Daoy (cell line): ENCODE measurements at places on chromosomes 1 and 21. TPM values are rescaled to one million over a fixed set of nuclear protein-coding genes. Genes with fewer than 3 reads are reported as not detected.

DNA sequence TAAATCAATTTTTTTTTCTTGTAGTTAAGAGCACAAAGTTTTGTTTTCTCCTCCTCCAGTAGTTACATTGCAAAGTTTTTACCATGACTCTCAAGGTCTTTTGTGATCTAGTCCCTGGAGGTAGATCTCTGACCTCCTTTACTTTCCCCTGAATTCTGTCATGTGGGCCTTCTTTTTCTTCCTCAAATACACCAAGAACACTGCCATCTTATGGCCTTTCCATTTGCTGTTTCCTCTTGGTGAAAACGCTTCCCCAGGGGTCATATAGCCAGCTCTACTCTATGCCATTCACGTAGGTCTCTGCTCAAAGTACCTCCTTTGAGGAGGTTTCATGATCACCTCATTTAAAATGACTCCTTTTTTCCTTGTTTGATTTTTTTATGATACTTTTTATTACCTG is 2.7 kb downstream of the DDX20 start:
- DNase-seq = no peak

DNA sequence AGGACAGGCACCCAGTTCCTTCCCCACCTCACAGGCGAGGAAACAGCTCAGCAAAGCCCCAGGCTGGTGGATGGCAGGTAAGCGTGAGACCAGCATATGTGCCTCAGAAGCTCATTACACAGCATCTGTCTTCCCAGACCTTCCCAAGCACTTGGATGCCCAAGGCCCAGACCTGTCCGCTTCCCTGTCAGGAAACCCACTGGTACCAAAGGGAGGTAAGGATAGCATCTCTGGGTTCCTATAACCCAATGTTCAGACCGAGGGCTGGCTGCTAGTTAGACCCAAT is 3.3 kb downstream of the POFUT2 start:
- no peak for DNase-seq

DNA sequence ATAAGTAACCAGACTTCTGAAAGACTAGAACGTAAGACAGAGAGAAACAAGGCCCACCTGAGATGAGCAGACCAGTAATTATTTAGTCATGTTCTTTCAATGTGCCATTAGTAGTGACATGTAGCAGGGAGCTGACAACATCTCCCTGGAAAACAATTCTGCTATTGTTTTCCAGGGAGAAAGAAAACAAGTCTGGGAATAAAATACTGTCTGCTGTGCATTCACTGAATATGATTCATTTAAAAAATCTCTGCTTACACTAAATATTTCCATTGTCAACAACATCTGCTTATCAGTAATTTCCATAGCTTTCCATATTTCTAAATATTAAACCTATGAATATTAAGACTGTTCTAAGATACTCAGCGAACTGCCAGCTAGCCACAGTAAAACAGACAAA is 80.0 kb downstream of the VCAM1 start:
- no peak for DNase-seq

Gene SPRR2A
- total RNA-seq = not detected in 2 replicates

Gene LRRIQ3
- total RNA-seq = 0.69 and 1.3 TPM in 2 replicates

Gene FNBP1L
- 35.4 and 40.7 TPM in 2 replicates for total RNA-seq

- peak; percentile 33 for DNase-seq
These were observed 57.6 kb downstream of the SIM2 start for GRCh38 chr21:36756527-36756926.

- peak; percentile 82 for DNase-seq
These were observed 11.0 kb downstream of the FAM163A start for GRCh38 chr1:179754041-179754624.

- DNase-seq = no peak
These were observed 77.3 kb downstream of the LRRC8D start for GRCh38 chr1:89898150-89898549.

GRCh38 chr1:10522322-10522860 is 47.6 kb downstream of the PEX14 start:
- no peak for DNase-seq

Gene RGS8
- total RNA-seq = not detected in 2 replicates

DNA sequence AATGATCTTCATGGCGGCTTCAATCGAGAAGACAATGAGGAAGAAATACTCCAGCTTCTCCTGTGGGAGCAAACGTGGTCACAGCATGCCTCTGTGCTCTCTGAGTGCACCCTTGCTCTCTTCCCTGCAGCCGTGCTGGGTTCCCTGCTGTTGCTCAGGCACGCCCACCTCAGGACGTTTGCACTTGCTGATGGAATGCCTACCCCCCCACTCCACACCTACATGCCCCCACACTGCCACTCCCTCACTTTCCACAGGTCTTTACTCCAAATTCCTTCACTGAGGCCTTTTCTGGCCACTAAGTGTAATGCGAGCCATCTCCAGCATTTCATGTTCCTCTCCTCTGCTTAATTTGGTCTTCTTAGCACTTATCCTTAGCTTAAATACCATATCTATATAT is 18.3 kb downstream of the CACNA1S start:
- DNase-seq = no peak

DNA sequence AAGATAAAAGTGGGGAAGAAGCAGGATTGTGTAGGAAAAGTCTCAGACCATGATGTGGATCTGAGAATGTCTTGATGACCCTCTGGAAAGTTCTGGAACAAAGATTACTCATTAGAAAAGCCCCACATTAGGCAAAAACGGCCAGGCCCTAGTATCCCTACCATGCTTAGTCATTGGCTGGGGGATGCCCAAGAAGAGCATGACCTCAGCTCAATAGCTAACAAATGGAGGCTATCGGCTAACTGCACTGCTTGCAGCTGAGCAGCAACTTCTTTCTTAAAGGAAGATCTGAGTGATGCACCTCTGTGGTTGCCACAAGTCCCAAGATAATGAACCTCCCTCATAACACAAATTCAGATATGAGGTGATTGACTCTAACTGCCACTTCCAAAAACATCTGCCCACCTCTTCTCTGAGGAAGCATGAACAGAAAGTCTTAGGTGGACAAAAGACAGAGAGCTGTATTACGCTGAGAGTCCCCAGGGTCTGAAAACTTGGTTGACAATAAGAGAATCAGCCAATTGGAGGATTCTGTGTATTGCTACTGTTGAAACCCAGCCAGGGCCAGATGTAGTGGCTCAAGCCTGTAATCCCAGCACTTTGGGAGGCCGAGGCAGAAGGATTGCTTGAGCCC is 64.6 kb upstream of the AK4 start:
- DNase-seq = peak; percentile 28

- DNase-seq = no peak
These were observed 322.5 kb upstream of the FAM78B start for GRCh38 chr1:166489356-166489669.

DNA sequence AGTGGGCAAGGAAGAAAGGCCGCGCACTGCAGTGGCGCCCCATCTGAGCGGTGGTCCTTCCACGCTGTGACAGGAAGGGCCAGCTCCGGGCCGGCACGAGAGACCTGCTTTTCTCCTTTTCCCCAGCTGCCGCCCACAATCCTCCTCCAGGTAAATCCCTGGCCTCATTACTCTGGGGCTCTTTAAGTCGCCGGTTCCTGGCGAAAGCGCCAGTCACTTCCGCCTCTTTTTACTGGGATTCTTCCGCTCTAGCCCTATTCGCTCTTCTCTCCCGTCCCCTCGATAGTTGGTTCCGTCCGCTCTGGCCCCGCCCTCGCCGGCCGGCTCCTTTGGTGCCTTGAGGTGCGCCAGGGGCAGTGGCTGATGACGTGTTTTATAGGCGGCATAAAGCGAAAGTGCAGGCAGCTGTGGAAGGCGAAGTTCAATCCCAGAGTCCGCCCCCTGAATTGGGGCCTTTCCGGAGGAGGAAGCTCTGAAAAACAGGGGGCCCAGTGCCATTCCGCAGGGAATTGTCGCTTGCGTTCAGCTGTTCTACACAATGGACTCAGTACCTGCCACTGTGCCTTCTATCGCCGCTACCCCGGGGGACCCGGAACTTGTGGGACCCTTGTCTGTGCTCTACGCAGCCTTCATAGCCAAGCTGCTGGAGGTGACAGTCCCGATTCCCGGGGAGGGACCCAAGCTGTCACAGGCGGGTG is 26.2 kb downstream of the MIA3 start:
- DNase-seq = peak; percentile 99

Gene GJA8
- total RNA-seq = not detected in 2 replicates

GRCh38 chr1:154784416-154784815 is 85.7 kb downstream of the KCNN3 start:
- DNase-seq = no peak

GRCh38 chr1:111199881-111200801 is at the start of gene DENND2D:
Gene DENND2D (minus strand): TSS chr1:111200646. CDS start chr1:111200459, 187 bp downstream.
- DNase-seq = no peak

GRCh38 chr1:79551321-79551720 is 544.8 kb upstream of the ADGRL4 start:
- DNase-seq = no peak

DNA sequence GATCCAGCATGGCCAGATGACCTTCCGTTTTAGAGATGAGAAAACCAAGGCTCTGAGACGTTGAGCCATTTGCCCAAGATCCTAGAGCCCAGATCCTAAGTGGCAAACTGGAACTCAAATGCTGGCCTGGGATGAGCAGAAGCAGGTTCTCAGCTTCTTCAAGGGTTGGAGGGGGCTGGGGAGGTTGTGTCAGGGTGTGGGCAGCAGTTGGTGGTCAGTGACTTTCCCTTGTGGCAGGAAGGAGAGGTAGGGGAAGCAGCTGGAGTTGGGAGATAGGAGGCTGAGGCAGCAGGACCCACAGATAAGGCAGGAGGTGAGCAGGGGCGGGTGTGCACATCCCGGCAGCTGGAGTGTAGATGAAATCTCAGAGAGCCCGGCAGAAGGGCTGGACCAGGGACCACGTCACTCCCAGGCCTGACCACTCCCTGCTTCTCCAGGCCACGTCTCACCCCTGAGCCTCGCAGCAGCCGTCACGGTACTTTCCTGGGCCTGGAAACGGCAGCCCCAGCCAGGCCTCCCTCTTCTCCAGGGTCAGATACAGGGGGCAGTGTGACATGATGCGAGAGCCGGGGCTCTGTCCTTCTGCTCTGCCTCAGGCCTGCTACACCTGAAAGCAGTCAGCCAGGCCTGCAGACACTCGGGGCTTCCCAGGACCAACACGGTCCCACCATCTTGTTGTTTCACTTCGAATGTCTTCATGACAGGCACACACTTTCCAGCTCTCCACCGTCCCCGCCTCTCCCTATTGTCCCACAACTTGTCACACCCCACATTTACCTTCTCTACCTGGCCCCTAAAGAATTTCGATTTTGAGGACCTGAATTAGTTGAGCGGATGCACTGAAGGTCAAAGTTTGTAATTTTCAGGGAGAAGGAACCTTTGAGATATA is 11.5 kb upstream of the LAPTM5 start:
- no peak for DNase-seq

DNA sequence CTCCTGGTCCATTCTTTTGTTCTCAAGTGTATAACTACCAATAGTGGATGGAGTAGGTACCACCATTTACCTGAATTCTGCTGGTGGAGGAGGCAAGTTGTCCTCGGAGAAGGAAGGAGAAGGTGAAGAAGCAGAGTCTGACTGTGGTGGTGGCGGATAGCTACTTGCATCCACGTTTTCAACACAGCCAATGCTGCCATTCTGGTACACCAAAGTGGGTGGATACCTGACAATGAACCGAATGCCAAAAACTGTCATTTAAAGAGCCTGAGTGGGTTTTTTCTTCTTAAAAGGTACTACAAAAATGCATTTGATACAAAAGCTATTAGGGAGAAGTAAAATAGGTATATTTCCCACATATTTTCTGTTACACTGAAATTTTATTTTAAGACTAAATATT is 20.1 kb downstream of the GPR3 start:
- no peak for DNase-seq

DNA sequence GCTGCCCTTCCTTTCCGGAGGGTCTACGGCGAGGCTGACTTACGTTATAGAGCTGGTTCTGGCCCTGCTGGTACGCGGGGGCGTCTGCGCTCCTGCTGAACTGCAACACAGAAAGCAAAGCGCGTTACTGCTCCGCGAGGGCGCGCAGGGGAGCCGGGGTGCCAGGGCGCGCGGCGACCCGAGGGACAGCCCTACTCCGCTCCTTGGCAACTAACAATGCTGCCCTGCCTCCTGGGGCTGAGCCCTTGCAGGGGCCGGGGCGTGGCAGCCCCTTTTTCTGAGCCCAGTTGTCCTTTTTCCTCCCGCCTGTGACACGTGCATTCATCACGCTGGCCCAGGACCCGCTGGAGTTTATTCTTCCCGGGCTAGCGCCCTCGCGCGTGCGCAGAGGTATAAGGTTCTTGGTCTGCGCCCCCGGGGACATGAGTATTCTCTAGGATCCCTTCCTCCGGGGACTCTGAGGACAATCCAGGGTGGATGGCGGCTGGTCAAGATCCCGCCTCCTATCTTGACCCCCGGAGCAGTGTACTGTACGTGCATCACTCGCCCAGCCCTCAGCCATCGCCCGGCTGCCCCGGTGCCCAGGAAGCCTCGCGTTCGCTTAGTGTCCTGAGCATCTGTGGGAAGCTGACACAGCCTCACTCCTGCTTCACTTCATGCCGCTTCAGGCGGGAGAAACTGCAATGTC is 78.9 kb downstream of the CD247 start:
- peak; percentile 63 for DNase-seq

DNA sequence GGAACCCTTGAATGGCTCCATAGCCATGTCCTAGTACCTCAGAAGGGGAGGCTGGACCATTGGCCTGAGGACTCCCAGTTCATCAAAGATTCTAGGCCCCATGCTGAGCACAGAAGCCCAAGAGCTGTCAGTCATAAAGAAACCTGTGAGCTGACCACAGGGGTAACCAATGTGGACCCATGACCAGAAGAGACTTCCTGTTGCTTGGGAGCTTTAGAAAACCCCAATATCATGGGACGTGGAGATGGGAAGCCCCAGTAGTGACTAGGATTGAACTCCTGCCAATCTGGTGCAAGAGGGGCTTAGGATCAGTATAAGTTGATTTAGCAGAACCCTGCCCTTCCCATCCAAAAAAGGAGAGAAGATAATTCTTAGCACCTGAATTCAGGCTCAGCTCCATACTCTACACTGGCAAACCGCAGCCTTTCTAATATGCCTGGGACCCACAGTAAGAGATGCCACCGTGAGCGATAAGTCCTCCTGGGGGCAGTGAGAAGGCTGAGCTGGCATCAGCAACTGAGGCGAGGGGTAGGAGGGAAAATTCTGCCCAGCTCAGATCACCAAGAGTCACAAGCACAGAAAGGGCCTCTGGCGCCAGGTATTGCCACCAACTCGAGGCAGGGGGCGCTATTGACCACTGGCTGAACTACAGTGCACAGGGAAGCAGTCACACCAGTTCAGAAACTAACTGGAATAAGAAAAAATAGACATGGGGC is 108.9 kb downstream of the CAPN8 start:
- peak; percentile 63 for DNase-seq

GRCh38 chr1:3373175-3373574 is 81.3 kb upstream of the ARHGEF16 start:
- DNase-seq = peak; percentile 70

Gene IQCC
- 3.0 and 3.8 TPM in 2 replicates for total RNA-seq

DNA sequence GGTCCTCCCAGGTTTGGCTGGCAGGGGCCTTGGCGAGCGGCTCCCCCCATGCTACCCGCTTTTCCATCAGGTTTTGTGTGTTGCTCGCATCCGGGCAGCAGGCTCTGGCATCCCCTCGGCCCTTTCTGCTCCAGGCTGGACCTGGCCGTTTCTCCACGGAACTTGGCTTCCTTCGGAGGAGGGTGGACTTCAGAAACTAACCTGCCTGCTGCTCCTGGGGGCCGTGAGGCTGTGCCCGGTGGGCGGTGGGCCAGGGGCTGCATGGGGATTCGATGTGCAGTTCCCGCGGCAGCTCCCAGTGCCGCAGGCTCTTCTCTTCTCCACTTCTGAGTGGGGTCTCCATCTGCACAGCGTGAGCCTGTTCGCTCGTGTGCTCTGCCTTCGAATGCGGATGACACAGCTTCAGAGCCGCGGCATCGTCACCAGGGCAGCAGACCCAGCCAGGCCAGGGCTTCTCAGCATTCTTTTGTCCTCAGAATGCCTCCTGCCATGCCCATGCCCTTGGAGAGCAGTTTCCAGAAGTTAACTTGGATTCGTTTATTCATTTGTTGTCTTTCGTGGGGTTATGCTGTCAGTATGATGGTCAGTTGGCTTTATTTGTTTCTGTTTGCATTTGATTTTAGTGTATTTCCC is 36.4 kb downstream of the PRKCZ start:
- DNase-seq = no peak
